SK-N-DZ (cell line): ENCODE measurements at places on chromosomes 2 and 18.

DNA sequence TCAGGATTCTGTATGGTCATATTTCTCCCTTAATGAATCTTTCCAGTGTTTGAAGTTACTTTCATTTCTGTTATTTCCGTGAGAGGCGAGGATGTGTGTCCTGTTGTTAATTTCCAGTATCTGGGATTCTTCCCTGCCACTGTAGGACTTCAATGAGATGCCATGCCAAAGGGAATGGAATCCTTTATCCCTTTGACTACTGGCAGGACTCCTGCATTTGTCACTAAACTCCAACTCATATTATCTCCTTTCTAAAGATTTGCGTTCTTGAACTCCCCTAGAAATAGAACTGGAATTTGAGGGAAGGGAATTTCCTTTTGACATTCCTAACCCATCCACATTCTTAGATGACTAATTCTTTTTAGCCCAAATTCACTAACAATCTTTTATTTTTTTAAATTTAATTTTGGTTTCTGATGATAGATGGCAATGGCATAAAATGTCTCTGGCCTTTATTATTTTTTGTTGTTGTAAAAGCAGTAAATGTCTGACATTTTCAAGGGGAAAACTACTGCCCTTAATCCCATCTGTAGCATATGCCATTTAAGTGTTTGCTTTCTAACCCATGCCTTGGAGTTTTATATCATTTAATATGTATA, 87.8 kb upstream of the EML6 start:
- no peak for DNase-seq

- no peak for DNase-seq
Measured at GRCh38 chr2:60780721-60781120, 24.7 kb downstream of the PAPOLG start.

DNA sequence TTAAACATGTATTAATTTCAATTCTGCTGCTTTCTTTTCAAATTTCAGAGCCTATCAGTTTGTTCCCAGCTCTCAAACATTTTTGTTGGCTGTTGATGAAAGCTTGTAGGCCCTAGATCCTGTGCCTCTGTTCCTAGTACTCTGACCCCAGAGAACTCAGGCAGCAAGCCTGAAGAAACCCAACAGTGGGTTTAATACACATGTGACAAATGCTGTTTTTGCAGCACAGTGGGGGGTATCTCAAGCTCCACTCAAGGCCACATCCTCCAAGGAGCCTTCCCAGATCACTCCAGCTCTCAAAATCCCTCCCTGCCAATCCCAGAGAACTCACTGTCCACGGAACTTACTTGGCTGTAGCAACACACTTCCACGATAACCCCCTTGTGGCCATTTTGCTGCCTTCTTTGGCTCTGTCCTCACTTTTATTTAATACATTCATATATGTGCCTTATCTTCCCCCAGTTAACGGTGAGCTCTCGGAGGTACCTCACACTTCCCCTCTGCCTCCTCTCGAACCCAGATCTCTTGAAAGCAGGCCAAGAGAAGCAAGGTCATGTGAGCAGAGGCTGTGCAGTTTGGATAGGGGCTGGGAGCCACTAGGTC, 122.4 kb downstream of the TNS1 start:
- DNase-seq: no peak

GRCh38 chr2:218993345-218994315, at the start of gene CRYBA2:
Gene CRYBA2, minus strand, starts transcription at chr2:218993422. Its CDS starts 246 bp downstream, at chr2:218993176.
- DNase-seq: no peak

- DNase-seq: no peak
Measured at GRCh38 chr2:120433816-120434290, 87.9 kb downstream of the INHBB start.

DNA sequence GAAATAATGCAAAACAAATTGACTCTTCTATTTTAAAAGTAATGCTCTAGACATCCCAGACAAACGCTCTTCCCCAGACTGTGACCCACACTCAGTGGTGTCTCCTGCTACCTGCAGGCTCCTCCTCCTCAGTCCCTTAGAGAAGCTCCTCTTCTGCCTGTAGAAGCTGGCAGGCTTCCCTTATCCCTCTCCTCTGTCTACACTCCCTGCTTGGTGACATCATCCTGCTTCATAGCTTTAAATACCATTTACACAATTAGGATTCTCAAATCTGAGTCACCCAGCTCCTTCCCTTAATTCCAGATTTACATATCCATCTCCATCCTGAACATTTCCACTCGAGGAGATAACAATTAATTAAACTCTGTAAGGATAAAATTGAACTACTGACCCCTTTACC, 167.9 kb downstream of the FBXO15 start:
- no peak for DNase-seq

GRCh38 chr2:109174626-109175349, 45.8 kb downstream of the SH3RF3 start:
- DNase-seq: no peak

DNA sequence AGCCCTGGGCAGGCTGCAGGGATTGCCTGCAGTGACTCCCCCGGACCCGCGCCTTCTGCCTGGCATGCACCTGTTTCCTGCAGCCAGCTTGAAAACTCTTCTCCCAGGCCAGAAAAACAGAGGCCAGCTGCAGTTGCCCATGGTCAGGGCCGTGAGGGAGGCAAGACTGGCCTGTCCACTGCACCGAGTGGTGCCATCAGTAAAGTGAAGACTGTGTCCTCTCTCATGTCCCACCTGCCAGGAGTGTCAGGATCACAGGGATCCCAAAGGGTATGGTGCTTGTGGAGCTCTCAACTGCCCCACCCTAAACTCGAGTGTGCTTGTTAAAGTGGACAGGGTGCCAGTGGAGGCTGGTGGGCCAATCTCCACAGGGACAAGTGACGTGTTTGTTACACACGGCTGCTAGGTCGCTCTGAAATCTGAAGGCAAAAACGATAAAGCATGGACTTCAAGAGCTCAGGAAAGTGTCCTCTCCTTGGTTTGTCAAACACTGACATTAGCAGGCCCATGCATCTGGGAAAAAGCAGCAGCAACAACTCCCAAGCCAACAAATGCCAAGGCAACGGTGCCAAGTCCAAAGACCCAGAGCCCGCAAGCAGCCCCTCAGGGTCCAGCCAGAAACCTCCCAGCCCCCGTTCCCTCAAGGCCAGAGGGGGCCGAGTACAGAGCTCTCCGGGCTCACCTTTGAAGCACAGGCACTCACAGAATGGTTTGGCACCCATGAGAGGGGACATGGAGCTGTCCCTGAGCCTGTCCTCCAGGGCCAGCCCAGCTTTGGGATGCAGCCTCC, 213.2 kb downstream of the HDAC4 start:
- DNase-seq: no peak

DNA sequence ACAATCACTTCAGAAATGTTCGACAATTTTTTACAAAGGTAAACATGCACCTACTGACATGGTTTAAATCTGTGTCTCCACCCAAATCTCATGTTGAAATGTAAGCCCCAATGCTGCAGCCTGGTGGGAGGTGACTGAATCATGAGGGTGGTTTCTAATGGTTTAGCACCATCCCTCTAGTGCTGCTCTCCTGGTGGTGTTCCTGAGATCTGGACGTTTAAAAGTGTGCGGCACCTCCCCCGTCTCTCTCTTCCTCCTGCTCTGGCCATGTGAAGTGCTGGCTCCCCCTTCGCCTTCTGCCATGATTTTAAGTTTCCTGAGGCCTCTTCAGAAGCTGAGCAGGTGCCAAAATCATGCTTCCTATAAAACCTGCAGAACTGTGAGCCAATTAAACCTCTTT, 28.3 kb downstream of the MAP3K2 start:
- DNase-seq: no peak

DNA sequence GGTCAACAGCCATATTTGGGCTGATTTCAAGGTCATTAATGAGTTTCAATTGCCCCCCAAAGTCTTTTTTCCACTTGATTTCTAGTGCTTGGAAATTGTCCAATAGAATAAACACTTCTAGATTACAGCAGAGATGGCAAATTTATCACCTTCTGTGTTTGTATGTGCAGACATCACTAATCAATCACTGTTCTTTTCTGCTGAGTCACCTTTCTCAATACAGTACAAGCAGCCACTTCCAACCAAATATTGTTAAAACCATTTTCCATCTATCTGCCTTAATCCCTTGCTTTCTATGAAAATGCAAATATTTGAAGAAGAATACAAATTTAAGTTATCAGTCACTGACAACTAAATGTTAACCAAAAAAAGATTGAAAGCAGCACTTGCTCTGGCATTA, 40.2 kb upstream of the ZNF521 start:
- DNase-seq: no peak

GRCh38 chr2:236968101-236968879, 117.4 kb upstream of the COPS8 start:
- no peak for DNase-seq

GRCh38 chr2:162221064-162221463, 22.2 kb downstream of the FAP start:
- peak; percentile 59 for DNase-seq

DNA sequence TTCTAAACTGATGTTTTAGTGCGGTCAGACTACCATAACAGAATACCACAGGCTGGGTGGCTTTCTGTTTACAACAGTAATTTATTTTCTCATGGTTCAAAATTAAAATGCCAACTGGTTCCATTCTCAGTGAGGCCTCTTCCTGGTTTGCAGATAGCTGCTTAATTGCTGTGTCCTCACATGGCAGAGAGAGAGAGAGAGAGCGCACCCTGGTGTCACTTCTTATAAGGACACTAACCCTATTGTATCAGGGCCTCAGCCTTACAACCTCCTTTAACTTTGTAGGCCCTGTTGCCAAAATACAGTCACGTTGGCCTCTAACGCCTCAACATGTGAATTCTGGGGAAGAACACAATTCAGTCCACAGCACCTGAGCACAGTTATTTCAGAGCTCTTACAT, 37.5 kb upstream of the ZNF385B start:
- peak; percentile 68 for DNase-seq

DNA sequence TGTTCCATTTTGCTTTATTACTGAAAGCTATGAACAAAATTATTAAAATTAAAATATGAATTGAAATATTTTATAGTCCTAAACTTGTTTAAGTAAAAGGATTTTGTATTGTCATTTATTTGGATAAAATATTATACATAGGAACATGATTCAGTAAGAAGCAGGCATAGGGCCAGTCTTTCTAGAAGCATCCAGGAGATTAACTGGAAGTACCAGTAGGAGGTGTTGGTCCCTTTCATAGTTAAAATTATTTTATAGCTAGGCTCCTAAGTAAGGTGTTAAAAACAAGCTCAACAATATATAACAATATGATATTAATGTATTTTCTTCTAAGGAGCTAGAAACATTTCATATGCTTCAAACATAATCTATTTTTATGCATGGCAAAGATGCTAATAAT, 43.7 kb downstream of the FIGN start:
- DNase-seq: no peak

GRCh38 chr18:31686572-31686971, 2.2 kb upstream of the B4GALT6 start:
- no peak for DNase-seq

DNA sequence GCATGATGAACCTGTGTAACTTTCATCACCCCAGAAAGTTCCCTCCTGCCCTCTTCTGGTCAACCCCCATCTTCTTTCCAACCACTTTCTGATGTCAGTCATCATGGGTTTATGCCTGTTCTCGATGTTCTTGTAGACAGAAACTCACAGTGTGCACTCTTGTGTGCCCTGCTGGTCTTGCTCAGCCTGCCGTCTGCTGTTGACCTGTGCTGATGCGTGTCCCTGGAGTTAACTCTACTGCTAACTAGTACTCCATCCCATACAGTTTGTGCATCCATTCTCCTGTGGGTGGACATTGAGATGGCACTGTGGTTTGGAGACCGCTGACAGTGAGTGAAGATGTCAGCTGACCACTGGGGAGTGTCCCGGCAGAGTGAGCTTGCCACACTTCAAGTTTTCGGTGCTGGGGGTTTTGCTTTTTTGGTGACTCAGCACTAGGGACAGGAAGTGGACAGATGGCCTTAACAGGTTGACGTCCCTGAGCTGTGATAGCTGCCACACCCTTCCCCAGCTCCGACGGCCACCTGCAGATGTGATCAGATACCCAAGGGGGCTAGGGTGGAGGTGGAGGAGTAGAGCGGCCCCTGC, 14.8 kb downstream of the KLHL29 start:
- DNase-seq: no peak

- DNase-seq: no peak
Measured at GRCh38 chr2:38028829-38029228, 47.1 kb downstream of the CYP1B1 start.

DNA sequence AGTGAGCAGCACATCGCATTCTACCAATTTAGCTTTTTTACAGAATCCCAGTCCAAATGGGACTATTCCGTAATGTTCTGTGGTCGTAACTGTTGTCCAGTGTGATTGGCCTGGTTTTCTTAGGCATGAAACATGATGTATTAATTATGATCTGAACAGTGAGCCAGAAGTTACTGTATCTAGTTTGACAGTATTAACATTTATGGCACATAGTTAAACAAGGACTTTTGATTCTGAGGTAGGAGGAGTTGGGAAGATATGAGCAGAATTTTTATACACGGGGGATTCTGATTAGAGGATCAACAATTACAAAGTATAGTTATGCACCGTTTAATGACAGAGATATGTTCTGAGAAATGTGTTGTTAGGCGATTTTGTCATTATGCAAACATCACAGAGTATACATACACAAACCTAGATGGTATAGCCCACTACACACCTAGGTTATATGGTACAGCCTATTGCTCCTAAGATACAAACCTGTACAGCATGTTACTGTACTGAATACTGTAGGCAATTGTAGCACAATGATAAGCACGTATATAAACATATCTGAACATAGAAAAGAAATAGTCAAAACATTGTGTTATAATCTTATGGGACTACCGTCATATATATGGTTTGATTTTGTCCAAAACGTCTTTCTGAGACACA, 85.0 kb downstream of the DPP10 start:
- DNase-seq: no peak

DNA sequence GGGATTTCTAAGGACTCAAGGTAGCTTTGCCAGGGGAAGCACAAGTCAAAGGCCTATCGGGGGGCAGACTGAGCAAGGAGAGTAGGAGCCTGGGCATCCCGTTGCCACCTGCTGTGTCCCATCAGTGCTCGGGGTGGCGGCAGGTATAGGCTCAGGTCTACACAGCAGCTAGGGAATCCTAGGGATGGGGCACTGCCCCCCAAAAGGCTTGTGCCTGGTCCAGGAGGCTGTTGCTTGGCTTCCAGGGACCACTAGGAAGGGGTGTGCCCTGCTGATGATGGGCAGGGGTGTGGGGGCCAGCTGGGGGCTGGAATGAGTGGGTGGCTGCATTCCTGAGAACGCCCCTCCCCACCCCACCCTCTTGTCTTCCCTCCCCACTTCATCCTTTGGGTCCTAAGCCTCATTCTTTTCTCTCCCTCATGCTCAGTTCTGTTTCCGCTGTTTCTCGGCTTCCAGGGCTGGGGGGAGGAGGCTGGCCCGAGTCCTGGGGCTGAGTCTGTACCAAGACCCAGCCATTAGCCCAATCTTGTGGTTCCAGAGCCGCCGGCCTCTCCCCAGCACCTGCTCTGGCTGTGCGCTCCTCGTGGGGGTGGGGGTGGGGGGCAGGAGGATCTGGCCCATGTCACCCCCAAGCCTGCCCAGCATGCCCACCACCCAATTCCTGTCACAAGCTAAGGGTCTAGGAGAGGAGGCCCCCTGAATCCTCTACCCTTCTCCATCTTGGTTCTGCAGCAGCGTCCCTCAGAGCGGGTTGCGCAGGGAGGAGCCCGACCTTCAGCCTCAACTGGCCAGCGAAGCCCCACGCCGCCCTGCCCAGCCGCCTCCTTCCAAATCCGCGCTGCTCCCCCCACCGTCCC, 12.8 kb downstream of the SPEG start:
- no peak for DNase-seq
